ENCODE measurements at places on chromosomes 7 and 10. TPM values are rescaled to one million over a fixed set of nuclear protein-coding genes. Genes with fewer than 3 reads are reported as not detected.

Gene CPXM2
- 1.9 TPM for polyA plus RNA-seq

Gene TLL2
- 0.50 TPM for polyA plus RNA-seq

Gene SLC18A2
- 0.25 TPM for polyA plus RNA-seq

Gene BHLHA15
- polyA plus RNA-seq, result 0.48 TPM

Gene ZNRF2
- 16.4 TPM for polyA plus RNA-seq

All from right lung (tissue), 10 donors.